ENCODE measurements at places on chromosomes 12 and 14.

- DNase-seq: no peak
These were observed 47.3 kb downstream of the PDE6H start for GRCh38 chr12:15020156-15020555.

GRCh38 chr12:16095531-16096110, 181.9 kb downstream of the SLC15A5 start:
- DNase-seq: no peak

- DNase-seq: no peak
These were observed 718 bp upstream of the JDP2 start for GRCh38 chr14:75427126-75427481.

DNA sequence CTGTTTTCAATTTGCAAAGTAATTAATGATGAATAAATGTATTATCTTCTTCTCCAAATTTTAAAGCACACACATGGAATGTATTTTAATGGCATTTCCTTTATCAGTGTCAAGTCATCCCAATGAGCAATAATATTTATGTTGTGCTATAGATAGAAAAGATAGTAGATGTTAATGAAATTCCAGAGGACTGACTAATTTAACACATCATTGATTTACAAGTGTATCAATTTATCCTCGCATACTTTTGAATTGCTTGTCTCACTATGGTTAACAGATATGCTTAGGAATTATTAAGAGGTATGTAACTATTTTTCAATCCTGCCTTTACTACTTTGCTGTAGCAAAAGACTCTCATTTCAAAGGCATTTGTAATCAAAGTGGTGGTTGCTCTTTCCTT, 842.9 kb downstream of the SLC6A15 start:
- no peak for DNase-seq

DNA sequence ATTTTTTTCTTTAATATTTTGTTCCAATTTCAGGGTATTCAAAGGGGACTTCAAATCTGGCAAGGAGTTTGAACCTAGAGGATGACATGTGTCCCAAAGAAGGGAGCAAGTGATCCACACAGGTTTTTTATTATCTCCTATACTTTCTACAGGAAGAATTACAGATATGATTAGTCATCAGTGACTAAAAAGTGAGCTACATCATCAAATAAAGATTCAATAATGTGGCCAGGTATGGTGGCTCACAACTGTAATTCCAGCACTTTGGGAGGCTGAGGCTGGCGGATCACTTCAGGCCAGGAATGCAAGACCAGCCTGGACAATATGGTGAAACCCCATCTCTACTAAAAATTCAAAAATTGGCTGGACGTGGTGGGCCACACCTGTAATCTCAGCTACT, 24.2 kb downstream of the GLT8D2 start:
- no peak for DNase-seq

DNA sequence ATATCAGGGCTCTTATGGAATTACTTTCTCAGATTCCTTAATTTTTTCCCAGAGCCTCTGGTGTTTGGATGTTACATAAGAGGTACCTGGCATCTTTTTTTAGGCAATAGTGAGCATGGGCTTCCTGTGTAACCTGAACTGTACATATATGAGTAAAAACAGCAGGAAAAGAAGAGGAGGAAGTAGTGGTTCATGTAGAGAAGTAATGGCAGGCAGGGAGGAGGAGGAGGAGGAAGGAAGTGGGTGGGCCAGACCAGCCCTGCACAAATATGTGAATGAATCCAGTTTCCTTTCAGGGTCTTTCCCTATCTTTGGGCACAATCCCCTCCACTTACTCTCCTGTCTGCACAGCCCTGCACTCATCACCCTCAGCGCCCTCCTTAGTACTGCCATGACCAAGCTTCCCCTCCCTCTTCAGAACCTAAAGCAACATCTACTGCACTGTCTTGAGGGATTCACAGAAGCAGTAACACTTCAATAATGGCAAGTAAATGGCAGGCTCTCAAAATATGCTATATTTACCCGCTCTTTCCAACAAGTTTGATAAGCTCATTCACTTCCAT, 40.9 kb upstream of the GSG1 start:
- DNase-seq: no peak

- DNase-seq: peak; percentile 36
These were observed 115.5 kb downstream of the SLC2A13 start for GRCh38 chr12:39990122-39991101.

GRCh38 chr12:3015356-3015755, 56.2 kb downstream of the TEAD4 start:
- no peak for DNase-seq

DNA sequence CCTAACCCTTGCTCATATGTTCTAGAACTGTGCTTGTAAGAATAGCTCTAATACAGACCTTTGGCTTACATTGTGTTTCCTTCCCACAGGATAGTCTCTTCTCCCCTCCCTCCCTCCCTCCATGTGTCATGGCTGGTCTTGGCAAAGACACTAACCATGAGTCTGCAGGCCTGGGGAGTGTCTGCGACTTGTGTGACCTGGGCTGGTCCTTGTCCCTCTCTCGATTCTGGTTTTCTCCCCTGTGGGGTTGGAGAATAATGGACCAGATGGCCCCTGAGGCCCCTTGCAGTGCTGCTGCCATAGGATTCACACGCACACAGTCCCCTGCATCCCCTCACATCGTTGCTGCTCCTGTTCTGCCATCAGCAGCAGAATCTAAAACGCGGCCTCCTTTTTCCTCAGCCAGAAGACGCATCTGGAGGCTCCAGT, 30.3 kb downstream of the DEGS2 start:
- DNase-seq: no peak

DNA sequence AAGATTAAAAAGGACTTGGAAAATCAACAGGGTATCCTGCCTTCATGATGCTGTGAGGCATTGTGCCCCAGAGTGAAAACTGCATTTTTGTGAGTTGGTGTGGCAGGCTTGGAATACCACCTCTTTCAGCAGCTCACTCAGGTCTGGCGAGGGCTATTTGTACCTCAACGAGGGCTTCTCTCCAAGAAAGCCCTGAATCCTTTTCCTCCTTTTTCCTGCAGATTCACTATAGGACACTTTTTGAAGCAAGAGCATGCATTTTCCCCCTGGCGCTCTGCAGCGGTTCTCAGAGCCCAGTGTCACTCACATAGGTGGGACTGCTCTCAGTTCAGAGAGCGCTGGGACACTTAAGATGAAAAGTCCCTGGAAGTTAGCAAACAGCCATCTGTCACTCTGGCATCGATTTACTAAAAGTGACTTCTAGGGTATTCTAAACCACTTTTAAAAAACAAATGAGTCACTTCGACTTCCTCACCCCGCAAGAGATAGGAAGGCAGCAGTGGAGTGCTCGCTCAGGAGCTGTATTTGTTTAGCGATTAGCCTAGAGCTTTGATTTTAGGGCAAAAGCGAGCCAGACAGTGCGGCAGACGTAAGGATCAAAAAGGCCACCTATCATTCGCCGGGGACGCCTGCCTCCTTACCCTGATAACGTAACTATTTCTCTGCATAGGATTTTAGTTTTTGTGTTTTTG, 782 bp upstream of the LGR5 start:
- DNase-seq: no peak

DNA sequence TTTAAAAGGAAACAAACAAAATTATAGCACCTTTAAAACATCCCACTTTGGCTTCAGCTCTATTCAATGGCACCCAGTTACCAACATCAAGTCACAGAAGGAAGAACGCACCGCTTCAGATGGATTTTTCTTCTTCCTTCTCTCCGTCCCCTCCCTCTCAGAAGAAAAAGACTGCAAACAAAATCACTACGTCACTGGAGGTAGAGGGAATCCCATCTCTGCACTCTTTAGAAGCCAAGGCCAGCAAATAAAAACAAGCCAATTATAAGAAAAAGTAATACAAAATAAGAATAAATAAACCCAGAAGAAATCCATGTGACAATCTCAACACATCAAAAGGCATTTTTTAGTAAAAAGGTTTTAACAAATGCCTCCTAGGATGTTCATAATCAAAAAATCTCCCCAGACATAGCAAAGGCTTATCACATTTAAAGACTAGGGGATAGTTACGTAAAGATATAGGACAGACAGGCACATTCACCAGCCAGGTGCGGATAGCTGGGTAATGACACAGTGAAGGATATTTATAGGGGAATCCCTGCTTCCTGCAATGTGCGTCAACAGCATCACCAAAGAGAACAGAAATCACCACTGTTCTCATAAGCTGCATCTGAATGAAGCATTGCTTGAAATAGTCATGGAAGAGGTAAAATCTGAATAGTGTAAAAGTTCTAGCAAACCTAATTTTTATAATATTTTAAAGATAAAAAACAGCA, 89.4 kb downstream of the R3HDM2 start:
- no peak for DNase-seq

DNA sequence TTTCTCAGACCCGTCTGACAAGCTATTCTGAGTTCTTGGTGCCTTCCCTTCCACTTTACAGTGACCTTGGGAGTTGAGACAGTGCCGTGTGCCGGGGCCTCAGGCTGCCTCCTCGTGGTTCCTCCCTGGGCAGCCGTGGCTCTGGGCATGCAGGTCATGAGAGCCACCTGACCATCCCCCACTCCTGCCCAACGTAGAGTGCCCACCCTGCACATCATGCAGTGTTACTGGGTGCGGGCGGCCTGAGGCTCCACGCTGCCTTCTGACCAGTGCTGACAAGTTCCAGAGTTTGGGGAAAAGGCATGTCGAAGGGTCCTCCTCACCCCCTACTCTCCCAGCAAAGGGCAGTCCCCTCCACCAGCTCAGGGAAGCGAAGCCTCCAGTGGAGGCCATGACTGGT, 190.5 kb downstream of the TSPAN9 start:
- no peak for DNase-seq

- no peak for DNase-seq
These were observed 36.0 kb downstream of the GPHN start for GRCh38 chr14:66543996-66544395.

DNA sequence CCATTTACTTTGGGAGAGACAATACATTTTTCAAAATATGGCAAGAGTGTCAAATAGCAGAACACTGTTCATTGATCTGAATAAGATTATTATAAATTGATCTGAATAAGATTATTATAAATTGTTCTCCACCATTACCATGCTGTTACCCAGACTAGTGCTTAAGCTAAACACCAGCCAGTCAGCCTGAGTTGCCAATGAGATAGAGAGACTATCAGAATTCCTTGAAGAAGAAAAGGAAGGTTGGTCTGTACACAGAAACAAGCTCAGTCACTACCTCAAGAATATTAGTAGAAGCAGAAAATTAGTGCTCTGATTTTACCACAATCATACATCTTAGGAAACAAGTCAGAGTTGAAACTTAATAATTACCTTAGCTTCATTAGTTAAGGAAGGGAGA, 469.8 kb downstream of the FOXG1 start:
- no peak for DNase-seq

- no peak for DNase-seq
These were observed 84.6 kb downstream of the ESR2 start for GRCh38 chr14:64209444-64210131.

DNA sequence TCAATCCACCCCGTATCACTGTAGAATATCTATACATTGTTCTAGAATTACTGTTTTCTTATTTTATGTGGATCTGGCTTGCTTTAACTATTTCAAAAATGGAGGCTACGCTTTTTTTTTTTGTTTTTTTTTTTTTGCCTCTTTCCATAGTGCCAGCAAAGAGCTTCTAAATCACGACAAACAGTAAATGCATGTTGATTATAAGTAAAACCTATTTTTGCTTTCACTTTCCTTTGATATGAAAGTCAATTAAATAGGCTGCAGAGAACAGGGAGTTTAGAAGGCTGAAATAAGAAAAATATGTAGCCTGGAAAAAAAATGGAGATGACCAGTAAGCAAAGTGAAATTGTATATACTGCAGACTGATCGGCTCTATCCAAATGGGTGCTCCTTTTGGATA, 112.3 kb upstream of the AMIGO2 start:
- no peak for DNase-seq

GRCh38 chr14:72771561-72771960, 122.3 kb downstream of the DPF3 start:
- DNase-seq: no peak

- no peak for DNase-seq
These were observed 214.8 kb downstream of the MSRB3 start for GRCh38 chr12:65492998-65493912.

GRCh38 chr12:68206446-68206845, 19.2 kb downstream of the IL26 start:
- DNase-seq: no peak

DNA sequence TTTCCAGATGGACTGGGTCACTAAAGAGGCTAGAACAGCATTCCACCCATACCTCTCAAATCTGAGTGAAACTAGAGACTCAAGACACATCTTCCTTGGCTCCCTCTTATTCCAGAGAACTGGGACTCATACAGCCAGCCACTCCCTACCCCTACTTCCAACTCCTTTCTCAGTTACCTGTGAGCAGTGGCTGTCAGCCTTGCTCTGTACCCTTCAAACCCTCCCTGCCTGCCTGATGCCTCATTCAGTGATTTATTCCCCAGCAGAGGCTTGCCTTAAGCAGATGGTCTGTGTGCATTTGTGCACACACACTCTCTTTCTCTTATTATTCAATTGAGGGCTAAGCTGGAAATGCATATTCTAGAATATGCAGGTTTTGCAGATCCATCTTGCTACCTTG, 14.6 kb downstream of the GPR84 start:
- DNase-seq: no peak

GRCh38 chr12:9642606-9643265, 26.8 kb upstream of the CLEC2D start:
- DNase-seq: no peak

DNA sequence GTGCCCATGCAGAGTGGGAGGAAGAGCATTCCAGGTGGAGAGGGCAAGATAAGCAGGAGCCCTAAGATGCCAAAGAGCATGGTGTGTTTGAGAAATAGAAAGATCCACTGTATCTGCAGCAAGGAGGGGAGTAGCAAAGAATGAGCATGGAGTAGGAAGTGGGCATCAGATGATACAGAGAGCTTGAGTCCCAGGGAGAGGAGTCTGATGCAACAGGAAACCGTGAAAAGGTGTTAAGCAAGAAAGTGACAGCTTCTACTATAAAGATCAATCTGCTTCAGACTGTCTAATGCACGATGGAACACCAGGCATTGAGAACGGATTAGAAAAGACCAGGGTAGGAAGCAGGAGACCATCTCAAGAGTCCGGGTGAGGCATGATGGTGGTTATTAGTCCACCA, 12.3 kb upstream of the GPRC5D start:
- DNase-seq: no peak

DNA sequence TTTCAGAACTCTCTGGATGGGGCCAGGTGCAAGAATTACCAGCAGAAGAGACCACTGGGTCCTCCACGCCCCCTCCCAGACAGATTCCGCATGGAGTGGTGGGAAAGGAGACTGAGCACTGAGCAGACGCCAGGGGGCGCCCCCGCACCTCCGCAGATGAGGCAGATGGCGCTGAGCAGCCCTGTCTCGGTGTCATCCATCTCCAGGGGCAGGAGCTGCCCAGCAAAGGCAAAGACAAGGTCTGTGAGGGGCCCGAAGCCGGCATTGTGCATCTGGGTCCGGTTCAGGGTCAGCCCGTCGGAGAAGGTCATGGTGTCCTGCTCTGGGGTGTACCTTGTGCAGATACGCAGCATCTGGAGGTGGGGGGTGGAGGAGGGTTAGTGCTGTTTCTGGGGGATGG, 6.3 kb upstream of the ITGB7 start:
- peak; percentile 76 for DNase-seq

- no peak for DNase-seq
These were observed 5.2 kb upstream of the FOS start for GRCh38 chr14:75273272-75274049.

GRCh38 chr12:109760031-109760929, 46.7 kb downstream of the FAM222A start:
- DNase-seq: no peak

GRCh38 chr12:1531153-1531653, 63.2 kb downstream of the FBXL14 start:
- DNase-seq: no peak

GRCh38 chr14:90604356-90604755, 207.5 kb downstream of the CALM1 start:
- DNase-seq: no peak

- no peak for DNase-seq
These were observed 144.8 kb downstream of the ASCL1 start for GRCh38 chr12:103102225-103102744.

Measured in T follicular helper cell (primary cell).